ENCODE measurements at places on chromosomes 13 and 19.
A peak's percentile ranks its signal among the peaks of the same experiment; 100 is the strongest.

DNA sequence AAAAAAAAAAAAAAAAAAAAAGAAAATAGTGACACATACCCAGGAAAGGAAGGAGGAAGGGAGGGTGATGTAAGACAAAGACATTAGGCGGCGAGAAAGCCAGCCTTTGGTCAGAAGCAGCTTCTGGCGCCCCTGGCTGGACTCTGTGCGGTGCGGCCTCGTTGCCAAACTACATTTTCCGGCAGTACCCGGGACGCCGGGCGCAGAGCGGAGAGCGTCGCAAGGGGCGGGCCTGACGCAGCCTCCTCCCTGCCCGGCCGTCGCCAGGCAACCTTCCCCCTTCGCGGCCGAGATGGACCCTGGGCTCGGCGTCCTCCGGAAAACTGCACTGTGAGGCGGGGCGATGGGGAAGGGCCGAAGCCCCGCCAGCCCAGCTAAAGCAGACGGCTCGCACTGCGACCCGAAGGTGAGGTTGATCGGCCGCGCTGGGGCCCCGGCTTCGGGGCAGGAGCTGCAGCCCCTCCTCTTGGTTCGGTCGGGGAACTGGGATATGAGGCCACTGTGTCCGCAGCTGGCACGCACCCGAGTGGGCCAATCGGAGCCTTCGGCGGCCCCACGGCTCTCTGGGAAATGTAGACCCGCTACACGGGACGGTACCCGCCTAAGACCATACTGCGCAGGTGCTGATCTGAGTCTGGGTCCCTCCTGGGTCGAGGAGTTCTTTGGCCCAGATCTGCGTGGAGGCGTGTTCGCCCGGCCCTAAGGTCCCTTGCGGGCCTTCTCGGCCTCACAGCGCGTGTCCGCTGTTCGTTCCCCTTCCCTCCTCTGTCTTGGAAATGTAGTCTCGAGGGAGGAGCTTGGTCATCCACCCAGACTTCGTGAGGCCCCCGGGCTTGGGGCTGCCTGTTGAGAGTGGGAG lies 2.3 kb upstream of the MZF1 start:
- DNase-seq = peak; percentile 93

GRCh38 chr19:30647891-30648720 lies 275.9 kb downstream of the ZNF536 start:
- DNase-seq = no peak

DNA sequence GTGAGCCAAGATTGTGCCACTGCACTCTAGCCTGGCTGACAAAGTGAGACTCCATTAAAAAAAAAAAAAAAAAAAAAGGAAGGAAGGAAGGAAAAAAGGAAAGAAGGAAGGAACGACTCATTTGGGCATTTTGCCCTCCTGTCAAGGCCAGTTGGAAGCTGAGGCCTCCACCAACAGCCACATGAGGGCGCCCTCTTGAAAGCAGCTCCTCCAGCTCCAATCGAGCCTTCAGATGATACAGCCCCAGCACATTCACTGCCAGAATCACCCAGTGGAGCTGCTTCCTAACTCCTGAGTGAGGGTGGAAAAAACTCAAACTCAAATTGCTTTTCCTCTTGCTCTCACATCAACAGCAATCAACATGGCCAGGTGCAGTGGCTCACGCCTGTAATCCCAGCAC lies 40.9 kb downstream of the GNG7 start:
- no peak for DNase-seq

GRCh38 chr13:46667687-46668281 lies 114.8 kb downstream of the LRCH1 start:
- no peak for DNase-seq

- DNase-seq = no peak
These were observed 11.4 kb downstream of the NDFIP2 start for GRCh38 chr13:79492313-79492798.

GRCh38 chr13:50905256-50905655 lies 4.3 kb upstream of the RNASEH2B start:
- no peak for DNase-seq
